Kidney epithelial cell (primary cell): ENCODE measurements at places on chromosomes 16 and 17.
A peak's percentile ranks its signal among the peaks of the same experiment; 100 is the strongest.

GRCh38 chr16:58850019-58850677 lies 116.0 kb upstream of the GOT2 start:
- DNase-seq = no peak

GRCh38 chr16:30139583-30140481 lies 16.8 kb upstream of the MAPK3 start:
- no peak for DNase-seq

DNA sequence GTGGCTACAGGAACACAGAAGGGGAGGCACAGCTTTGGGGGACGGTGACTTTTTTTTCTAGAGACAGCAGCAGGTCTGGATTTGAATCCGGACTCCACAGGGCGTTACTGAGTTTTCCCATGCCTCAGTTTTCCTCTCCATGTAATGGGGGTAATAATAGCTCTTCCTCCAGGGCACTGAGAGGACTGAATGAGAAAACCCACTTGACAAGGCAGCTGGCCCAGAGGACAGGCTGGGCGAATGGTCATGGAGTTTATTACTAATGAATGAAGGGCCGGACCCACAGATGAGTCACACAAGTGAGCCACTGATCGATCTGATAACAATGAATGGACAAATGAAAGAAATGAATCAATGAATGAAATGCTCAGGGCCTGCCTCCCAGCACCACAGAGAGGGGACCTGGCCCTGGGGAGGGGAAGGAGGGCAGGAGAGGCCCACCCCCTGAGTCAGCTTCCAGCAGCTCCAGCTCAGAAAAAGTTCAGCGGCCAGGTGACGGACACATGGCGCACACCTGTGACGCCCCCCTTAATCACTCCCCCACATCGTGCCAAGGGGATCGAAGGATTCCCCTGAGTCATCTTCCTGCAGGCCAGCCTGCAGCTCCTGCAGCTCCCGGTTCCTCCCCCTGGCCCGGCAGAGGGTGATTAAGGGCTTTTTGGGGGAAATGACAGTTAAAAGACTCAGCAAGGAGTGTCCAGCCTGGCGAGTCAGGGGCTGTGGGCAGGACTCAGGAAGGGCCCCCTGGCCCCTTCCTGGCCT lies 54.3 kb downstream of the SOCS1 start:
- DNase-seq = peak; percentile 63

- DNase-seq = no peak
Measured at GRCh38 chr16:50781518-50781917, 39.6 kb downstream of the CYLD start.

GRCh38 chr17:2266045-2266864 lies 37.3 kb downstream of the SMG6 start:
- no peak for DNase-seq

DNA sequence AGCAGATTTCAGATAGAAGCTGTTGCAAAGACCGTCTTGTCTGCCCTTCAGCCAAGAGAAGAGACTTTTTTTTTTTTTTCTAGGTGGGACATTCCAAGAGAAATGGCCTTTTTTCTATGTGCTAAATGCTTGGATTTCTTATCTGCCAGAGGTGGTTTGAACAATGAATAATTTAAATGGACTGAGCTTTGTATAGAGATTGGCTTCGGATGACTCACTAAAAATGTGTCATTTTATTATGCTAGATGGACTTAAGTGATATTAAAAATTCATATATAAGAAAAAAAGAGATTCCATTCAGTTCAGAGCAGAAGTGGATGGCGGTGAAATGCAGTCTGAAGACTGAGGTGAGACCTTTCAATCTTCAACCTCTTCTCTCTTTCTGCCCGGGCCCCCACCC lies 58.4 kb downstream of the MEAK7 start:
- no peak for DNase-seq
